ENCODE measurements at places on chromosomes 1 and 21.

- no peak for DNase-seq
These were observed 25.1 kb upstream of the BRDT start for GRCh38 chr1:91924146-91924545.

GRCh38 chr1:6244401-6245049, 546 bp downstream of the HES3 start:
- no peak for DNase-seq

GRCh38 chr1:3129133-3129490, 60.1 kb downstream of the PRDM16 start:
- DNase-seq = no peak

DNA sequence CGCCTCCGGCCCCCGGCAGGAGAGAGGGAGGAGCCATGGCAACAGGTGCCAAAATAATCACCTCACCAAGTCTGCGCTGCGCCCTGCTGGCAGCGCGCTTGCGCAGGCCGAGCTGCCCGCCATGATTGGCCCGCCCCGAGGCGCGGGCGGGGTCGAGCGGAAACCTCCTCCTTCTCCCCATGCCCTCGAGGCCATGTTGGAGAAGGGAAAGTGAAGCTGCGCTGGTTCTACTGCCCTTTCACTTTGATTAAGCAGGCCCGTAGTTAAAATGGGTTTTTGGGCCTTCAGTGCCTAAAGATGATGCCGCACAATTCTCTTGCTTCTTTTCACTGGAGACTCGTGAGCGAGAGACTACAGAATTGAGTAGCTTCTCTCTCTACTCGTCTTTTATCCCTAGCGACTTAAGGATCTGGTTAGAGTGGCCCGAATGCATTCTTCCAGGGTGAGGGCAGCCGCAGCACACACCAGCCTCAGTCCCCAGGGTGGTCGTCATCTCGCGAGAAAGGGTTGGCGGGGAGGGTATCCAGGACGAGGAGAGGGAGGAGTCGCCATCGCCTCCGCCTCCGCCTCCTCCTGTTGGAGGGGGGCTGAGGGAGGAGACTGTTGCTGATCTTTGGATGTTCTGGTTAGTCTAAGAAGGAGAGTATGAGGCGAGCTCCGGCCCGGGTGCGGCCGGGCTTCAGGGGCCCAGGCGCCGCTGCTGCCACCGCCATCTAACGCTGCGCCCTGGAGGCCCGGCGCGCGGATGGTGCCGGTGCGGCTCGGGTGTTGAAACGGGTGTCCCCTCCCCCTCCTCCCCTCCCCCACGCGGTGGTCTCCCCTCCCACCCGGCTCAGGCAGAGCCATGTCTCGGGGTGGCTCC, at the start of gene DCAF6:
Gene DCAF6, plus strand, starts transcription at position 616 of the 862 bp plus-strand sequence. Its CDS starts 229 bp downstream, at position 845.
- DNase-seq = peak; percentile 90

DNA sequence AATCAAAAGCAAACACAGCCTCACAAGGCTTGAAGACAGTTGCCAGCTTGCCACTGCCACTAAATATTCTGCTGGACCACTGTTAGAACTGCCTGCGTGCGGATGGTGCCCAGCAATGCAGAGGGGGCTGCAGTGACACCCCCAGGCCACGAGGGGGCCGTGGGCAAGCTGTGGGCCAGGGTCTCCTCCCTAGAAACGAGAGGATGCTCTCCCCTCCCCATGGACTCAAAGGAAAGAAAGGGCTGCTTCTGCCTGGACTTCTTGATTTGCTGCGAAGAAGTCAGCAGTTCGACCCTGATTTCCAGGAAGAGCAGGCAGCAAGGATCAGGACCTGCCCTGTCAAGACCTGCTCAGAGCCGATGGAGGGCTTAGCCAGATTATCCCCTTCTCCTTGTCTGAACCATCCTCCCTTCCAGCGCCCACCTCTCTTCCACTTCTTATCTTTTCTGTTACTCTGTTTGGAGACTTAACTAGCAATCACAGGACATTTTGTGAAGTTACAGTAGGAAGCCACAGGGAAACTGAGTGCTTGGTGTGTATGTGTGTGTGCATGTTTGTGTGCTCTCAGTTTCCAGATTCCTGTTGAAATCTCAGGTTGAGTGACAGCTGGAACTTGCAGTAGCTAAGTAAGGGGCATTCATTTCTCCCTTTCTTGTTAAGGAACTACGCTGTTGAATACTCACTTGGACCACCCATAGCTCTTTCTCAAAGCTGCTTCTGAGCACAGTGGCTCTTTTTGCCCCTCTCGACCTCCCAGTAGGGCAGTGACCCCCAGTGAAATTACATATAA, 2.7 kb downstream of the MAN1C1 start:
- peak; percentile 77 for DNase-seq

- DNase-seq = no peak
These were observed 31.7 kb upstream of the PADI1 start for GRCh38 chr1:17173217-17173616.

- no peak for DNase-seq
These were observed 567.2 kb downstream of the NPHP4 start for GRCh38 chr1:5424802-5425703.

DNA sequence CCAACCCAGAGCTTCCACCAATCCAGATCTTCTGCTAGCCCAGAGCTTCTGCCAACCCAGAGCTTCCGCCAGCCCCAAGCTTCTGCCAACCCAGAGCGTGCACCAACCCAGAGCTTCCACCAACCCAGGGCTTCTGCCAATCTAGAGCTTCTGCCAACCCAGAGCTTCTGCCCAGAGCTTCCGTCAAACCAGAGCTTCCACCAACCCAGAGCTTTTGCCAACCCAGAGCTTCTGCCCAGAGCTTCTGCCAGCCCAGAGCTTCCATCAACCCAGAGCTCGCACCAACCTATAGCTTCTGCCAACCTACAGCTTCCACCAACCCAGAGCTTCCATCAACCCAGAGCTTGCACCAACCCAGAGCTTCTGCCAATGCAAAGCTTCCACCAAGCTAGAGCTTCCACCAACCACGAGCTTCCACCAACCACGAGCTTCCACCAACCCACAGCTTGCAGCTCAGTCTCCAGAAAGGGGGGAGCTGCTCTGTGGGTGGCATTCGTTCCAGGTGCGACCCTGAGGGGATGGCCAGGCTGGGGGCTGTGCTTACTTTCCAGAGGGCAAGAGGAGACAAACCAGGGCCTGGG, 23.8 kb downstream of the CRYAA start:
- DNase-seq = no peak

GRCh38 chr21:45547545-45547900, 5.3 kb upstream of the SLC19A1 start:
- DNase-seq = no peak
